Natural killer cell (primary cell): ENCODE measurements at places on chromosomes 2 and 18. TPM values are rescaled to one million over a fixed set of nuclear protein-coding genes. Genes with fewer than 3 reads are reported as not detected.
A peak's percentile ranks its signal among the peaks of the same experiment; 100 is the strongest.

GRCh38 chr2:83143946-83144345 lies 1315.1 kb downstream of the SUCLG1 start:
- no peaks in the 10 kb centered on the region for H3K27me3 ChIP-seq
- no peaks in the 10 kb centered on the region for H3K36me3 ChIP-seq
- no peaks in the 10 kb centered on the region for H3K4me1 ChIP-seq
- H3K27ac ChIP-seq, result no peak overlapping the region
- no peak for DNase-seq

GRCh38 chr18:48428475-48429177 lies 19.4 kb upstream of the ZBTB7C start:
- no peak overlapping the region for H3K4me3 ChIP-seq
- H3K4me1 ChIP-seq, result no peaks in the 10 kb centered on the region
- no peak for DNase-seq
- H3K27ac ChIP-seq, result no peak overlapping the region
- H3K36me3 ChIP-seq, result no peaks in the 10 kb centered on the region
- H3K27me3 ChIP-seq, result no peaks in the 10 kb centered on the region

DNA sequence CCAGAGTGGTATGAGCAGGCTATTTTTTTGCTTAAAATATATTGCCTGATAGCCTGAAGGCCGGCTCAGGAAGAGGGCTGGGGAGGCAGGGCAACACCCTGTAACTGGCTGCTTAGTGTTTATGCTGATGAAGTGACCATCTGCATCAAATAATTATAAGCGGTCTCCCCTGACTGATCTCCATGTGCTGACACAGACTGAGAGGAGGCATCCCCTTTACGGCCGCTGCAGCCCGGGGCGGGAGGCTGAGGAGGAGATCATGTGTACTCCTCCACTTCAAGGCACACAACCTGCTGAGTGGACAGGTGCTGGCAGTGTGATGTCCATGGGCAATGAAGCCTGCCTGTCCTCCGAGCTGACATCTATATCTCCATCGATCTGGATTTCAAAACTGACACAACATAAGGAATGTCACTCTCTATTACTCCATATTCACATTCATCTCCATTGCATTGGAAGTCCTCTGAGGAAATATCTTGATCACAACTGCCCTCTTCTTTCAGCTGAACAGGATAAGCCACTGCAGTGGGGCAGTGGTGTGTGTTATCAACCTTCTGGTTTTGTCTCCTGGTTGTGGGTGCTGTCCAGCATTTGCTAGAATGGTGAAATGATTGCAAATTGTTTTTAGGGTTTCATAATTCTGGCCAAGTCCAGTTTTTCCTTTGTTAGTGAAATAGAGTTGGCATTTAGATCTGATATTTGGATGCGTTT lies 143.5 kb downstream of the AQP4 start:
- no peak overlapping the region for H3K4me3 ChIP-seq
- H3K36me3 ChIP-seq, result no peaks in the 10 kb centered on the region
- H3K4me1 ChIP-seq, result no peaks in the 10 kb centered on the region
- no peak for DNase-seq
- H3K27ac ChIP-seq, result no peak overlapping the region

DNA sequence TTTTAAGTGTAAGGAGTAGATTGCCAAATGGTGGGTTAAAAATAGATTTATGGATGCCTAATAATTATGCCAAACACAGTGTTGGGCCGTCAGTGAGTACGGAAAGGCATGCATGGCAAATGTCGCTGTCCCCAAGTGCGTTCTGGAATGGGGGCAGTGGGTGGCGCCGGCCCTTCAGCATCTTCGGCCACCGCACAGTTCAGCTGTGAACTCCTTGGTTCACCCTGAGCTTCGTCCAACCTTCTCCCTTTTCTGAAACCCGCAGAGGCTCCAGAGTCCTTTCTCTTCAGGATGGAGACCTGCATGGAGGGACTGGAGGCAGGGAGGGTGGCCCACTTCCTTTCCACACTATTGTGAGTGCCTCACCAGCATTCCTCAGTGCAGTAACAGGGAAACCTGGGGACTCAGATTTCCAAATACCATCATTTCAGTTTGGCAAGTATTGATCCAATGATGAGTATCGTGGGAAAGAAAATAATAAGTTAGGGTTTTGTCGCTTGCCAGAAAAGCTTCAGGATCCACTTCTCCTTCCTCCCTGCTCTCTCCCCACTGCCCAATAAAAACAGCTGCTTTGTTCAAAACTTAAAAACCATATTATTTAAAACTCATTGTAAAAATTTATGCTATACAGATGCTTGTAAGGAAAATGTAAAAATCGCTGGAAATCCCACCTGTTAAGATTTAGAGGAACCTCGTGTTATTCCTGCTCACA lies 74.6 kb upstream of the TXNDC2 start:
- no peaks in the 10 kb centered on the region for H3K36me3 ChIP-seq
- no peak overlapping the region for H3K4me3 ChIP-seq
- H3K27me3 ChIP-seq, result no peaks in the 10 kb centered on the region
- no peaks in the 10 kb centered on the region for H3K4me1 ChIP-seq
- no peak overlapping the region for H3K27ac ChIP-seq

DNA sequence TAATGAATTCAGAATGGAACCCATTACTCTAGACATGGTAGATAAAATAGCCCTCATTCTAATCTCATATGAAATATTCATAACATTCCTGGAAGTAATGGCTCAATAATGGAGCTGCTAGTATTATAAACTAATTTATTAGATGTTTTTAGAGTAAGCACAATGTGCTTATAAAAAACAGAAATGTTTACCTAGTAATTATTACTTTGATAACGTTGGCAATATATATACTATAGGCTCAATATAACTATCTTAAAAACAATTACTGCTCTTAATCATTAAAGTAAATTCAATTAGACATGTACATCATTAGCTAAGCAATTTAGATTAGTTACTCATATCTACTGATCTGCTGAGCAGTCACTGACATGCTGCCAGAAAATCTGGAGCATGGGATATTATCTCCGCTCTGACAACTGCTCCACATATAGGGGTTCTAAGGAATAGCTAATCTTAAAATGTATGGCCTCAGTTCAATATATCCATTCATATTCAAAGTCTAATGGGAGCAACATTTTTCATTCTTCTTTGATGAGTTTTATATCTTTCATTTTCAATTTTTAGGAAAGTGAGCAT lies 19.4 kb downstream of the PPP1R1C start:
- no peak overlapping the region for H3K4me3 ChIP-seq
- H3K36me3 ChIP-seq, result no peaks in the 10 kb centered on the region
- H3K27ac ChIP-seq, result no peak overlapping the region
- no peaks in the 10 kb centered on the region for H3K4me1 ChIP-seq
- no peak for DNase-seq
- no peaks in the 10 kb centered on the region for H3K27me3 ChIP-seq

- peaks cover 16% of the 10 kb centered on the region for H3K27me3 ChIP-seq
- no peaks in the 10 kb centered on the region for H3K36me3 ChIP-seq
- peaks cover 3% of the 10 kb centered on the region for H3K4me1 ChIP-seq
- H3K4me3 ChIP-seq, result no peak overlapping the region
- no peak overlapping the region for H3K27ac ChIP-seq
Observed at GRCh38 chr2:191247381-191248057, 2.3 kb downstream of the MYO1B start.

MPP4 gene
- total RNA-seq, result not detected

TRIM43B gene
- not detected for total RNA-seq

- H3K4me1 ChIP-seq, result no peaks in the 10 kb centered on the region
- peak; percentile 12 for DNase-seq
- peaks cover 2% of the 10 kb centered on the region for H3K27me3 ChIP-seq
- H3K4me3 ChIP-seq, result no peak overlapping the region
- no peaks in the 10 kb centered on the region for H3K36me3 ChIP-seq
Observed at GRCh38 chr18:36075862-36076587, 8.7 kb upstream of the RPRD1A start.

GNLY gene
- total RNA-seq, result 8,199 TPM

DNA sequence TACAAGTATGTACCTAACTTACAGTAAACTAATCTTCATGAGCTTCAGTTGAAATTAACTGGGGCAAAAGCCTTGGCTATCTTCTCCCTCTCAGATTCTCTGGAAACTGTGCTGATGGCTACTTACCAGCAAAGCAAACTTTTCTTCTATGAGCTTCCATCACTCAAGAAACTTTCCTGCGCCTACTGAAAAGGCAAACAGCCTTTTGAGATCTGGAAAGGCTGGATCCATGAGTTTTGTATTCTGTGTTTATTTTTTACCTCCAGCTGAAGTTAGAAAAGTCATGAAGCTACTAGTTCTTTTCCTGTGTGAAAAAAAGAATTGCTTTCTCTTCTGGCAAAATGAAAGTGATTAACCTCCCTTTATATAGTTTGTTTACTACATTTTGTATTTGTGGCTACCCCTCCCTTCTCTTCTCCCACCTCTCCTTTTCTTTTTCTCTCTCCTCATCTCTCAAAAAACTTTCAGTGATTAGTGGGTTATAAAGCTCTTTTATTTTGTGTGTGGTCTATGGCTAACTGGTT lies 49.2 kb upstream of the RNF152 start:
- H3K4me1 ChIP-seq, result no peaks in the 10 kb centered on the region
- H3K27ac ChIP-seq, result peak overlapping the region; percentile 55
- H3K27me3 ChIP-seq, result no peaks in the 10 kb centered on the region
- H3K36me3 ChIP-seq, result no peaks in the 10 kb centered on the region

FAHD2B gene
- 14.9 TPM for total RNA-seq

INPP5D gene
- 498 TPM for total RNA-seq

GRCh38 chr2:212926940-212927339 lies 224.5 kb downstream of the IKZF2 start:
- H3K4me3 ChIP-seq, result no peak overlapping the region
- H3K27ac ChIP-seq, result no peak overlapping the region
- no peaks in the 10 kb centered on the region for H3K4me1 ChIP-seq
- H3K36me3 ChIP-seq, result no peaks in the 10 kb centered on the region
- H3K27me3 ChIP-seq, result no peaks in the 10 kb centered on the region
- DNase-seq, result no peak

OSBPL6 gene
- total RNA-seq, result not detected

STEAP3 gene
- total RNA-seq, result 2.0 TPM
